ENCODE measurements at places on chromosomes 2 and 18.

DNA sequence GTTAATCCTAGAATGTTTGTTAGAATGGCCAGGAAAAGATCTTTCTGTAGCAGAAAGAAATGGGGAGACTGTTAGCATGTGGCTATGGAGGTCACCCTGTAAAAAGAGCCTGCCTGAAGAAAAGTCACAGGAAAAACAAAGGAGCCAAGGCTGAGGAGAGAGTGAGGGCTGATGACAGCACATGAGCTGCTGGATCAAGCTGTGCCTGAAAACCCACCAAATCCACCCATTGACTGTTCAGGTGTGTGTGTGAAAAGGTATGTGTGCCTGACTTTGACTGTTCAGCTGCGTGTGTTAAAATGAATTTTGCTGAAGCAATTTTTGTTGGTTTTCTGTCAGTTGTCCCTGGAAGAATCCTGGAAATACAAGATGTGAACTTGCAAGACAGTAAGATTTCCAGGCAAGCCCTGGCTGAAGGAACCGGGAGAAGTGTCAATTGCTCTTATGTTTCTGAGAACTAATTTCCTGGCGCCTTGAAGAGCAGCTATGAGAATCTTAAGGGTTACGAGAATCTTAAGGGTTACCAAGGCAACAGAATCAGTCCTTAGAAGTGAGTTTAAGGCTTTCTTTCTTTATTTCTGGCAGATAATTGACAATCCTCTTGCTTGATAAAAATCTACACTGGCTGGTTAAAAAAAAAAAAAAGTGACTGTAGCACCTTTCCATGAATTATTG lies 73.0 kb upstream of the LGALSL start:
- no peak for DNase-seq

DNA sequence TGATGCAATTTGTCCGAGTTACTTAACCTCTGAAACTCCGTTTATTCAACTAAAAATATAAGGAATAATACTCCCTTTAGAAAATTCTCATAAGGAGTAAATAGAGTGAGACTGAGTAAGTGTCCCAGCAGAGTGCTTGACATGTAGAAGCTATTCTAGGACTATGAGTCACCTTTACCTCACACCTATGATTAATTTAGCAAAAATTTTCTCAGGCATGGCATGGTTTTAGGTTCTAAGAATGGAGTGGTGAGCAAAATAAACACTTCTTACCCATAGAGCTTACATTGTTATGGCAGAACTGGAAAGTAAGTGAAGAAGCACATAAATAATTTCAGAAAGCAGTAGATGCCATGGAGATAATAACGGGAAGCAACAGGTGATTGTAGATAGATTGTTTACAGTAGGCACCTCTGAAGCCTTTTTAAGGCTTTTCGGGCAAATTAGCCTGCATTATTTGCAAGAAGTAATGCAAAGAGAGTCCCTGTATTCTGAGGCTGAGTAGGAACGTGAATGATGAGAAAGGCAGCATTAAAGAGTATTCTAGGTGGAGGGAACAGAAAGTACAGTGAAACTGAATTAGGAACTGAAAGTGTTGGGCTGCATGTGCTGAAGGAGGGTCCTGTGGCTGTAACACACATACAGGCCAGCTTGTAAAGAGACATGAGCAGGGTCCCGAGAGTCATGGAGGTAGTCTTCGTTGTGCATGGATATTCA lies 209.2 kb downstream of the ZNF407 start:
- peak; percentile 92 for DNase-seq

GRCh38 chr2:95275601-95276243 lies 1.5 kb downstream of the PROM2 start:
- DNase-seq = no peak

DNA sequence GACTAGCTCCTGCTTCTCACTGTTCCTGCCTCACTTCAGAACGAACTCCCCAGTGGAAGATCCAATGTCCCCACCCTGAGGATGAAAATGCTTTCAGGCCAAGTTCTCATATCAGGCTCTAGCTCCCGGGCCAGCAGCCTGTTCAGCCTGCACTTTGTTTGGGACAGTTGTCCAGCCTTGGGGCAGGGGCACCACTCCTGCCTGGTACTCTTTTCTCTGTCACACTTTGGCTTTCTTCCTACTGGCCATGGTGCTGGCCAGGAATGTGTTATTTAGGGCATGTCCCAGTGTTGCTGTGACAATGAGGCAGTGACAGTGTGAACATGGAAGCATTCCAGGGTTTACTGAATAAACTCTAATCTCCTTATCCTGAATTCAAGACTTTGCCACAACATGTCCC lies 154.1 kb downstream of the GALNT14 start:
- DNase-seq = no peak

Data from fibroblast of skin of back (primary cell).